ENCODE measurements at places on chromosomes 6 and 20.

GRCh38 chr20:31475472-31476293 lies 595 bp downstream of the REM1 start:
- DNase-seq = no peak

DNA sequence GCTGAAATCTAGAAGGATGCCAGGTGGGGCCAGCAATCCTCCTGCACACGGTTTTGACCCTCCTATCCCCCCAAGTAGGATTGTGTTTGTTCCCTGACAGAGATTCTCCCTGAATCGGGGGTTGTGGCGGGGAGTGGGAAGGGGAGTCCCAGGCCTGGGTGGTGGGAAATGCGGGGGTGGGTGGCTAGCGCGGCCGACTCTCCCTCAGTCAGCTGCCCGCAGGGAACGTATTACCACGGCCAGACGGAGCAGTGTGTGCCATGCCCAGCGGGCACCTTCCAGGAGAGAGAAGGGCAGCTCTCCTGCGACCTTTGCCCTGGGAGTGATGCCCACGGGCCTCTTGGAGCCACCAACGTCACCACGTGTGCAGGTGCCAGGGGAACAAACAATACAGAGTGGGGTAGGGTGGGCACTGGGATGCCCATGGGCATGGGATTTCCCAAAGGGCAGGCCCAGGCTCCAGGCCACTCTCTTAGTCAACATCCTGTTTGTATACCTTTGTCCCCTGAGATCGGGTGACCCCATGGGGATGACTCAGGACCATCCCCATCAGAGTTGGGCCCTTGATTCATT lies 16.1 kb upstream of the ZNF76 start:
- DNase-seq = no peak

GRCh38 chr20:3383878-3384495 lies 23.5 kb downstream of the DNAAF9 start:
- DNase-seq = no peak

GRCh38 chr6:88045521-88046136 lies 2.0 kb upstream of the SPACA1 start:
- DNase-seq = no peak

GRCh38 chr20:1885254-1885653 lies 10.0 kb upstream of the SIRPA start:
- no peak for DNase-seq

- DNase-seq = no peak
These were observed 196.9 kb downstream of the ALDH8A1 start for GRCh38 chr6:134753001-134753400.

- DNase-seq = no peak
These were observed 29.9 kb downstream of the SGK1 start for GRCh38 chr6:134287859-134288537.

- no peak for DNase-seq
These were observed 274.0 kb upstream of the PREP start for GRCh38 chr6:105676857-105677256.

GRCh38 chr6:114579486-114579885 lies 236.7 kb upstream of the HS3ST5 start:
- DNase-seq = no peak

GRCh38 chr6:162854228-162854627 lies 126.5 kb downstream of the PACRG start:
- DNase-seq = no peak

GRCh38 chr6:33742837-33743236 lies 3.9 kb downstream of the IP6K3 start:
- DNase-seq = no peak

DNA sequence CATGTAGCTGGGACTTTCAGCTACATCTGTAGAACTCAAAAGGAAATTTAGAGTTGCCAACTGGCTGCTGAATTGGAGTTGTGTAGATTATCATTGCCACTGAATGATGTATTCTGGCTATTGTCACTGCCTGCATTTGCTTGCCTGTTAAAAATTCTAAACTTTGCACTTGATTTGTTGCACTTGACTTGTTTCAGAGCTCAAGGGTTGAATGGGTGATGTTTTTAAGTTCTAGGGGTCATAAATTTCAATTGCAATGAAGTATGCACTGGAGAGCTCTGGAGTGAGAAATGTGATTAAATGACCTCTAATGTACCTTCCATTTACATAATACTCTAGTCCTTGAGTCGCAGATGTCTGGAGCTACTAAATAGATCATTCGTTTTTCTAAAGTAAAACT lies 102.4 kb downstream of the TNFRSF21 start:
- no peak for DNase-seq

DNA sequence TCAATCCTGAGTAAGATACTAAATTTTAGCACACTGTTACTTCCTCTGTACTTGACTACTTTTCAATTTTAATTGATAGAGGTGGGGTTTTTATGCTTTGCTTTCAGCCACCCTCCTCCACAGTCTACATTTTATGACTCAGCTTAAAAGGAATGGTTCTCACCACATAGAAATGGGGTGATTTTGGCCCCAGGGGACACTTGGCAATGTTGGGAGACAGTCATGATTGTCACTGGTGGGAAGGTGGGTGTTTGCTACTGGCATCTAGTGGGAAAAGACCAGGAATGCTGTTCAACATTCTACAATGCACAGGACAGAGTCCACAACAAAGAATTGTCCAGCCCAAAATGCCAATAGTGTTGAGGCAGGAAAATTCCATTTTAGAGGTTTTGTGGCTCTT lies 71.3 kb downstream of the PCSK2 start:
- DNase-seq = no peak

DNA sequence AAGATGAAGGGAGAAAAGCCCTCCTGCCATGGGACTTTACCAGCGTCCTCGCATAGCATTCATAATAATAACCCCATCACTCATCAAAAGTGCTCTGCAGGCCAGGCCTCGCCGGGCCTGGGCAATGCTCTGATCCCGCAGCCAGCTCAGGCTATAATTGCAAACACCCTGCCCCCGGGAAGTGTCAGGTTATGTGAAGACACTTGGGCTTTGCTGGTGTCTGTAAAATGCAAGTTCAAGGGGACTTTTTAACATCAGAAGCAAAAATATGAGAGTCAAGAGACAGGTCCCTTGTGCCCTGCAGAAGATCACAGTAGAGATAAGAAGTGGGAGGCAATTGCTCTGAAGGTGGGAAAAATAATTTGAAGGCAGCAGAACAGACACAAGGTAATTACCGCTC lies 381.0 kb downstream of the MAFB start:
- no peak for DNase-seq

DNA sequence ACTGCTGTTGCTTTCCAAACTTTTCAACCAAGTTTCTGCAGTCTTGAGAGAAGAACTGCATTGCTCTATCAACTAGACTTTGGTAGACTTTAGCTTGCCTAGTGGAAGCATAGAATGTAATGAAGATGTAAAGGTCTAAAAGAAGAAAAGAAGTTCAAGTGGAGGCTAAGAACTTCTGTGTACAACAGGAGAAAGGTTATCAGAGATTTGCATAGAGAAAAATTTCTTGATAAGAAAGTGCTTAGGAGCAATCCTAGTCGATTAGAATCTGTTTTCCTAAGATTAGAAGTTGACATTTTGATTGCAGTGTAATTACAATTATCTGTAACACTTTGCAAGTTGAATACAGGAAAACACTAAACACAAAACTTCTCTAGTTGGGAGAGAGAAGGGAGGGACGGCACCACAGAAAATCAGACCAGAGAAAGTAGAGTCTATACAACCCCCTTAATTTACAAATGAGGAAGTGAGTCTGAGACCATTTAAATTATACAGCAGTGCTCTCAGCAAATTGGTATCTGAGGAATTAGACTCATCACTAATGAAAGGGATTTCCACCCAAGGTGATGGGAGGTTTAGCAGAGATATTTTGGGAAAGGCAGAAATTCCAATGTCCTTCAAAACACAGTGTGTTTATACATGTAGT lies 194.3 kb upstream of the MARCKS start:
- no peak for DNase-seq

- DNase-seq = no peak
These were observed 453.0 kb downstream of the LMBRD1 start for GRCh38 chr6:69343851-69344250.

DNA sequence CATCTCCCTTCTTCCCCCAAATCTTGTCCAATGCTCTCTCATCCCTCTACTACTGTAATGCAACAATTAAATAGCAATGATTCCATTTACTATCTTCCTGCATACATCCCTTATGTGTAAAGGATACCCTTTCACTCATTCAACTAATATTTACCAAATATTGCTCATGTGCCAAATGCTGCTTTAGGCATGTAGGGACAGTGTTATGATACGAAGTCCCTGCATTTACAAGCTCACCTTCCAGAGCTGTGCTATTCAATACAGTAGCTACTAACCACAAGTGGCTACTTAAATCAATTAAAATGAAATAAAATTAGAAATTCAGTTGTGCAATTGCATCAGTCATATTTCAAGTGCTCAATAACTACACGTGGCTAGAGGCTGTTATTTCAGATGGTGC lies 41.1 kb downstream of the GMDS start:
- no peak for DNase-seq

DNA sequence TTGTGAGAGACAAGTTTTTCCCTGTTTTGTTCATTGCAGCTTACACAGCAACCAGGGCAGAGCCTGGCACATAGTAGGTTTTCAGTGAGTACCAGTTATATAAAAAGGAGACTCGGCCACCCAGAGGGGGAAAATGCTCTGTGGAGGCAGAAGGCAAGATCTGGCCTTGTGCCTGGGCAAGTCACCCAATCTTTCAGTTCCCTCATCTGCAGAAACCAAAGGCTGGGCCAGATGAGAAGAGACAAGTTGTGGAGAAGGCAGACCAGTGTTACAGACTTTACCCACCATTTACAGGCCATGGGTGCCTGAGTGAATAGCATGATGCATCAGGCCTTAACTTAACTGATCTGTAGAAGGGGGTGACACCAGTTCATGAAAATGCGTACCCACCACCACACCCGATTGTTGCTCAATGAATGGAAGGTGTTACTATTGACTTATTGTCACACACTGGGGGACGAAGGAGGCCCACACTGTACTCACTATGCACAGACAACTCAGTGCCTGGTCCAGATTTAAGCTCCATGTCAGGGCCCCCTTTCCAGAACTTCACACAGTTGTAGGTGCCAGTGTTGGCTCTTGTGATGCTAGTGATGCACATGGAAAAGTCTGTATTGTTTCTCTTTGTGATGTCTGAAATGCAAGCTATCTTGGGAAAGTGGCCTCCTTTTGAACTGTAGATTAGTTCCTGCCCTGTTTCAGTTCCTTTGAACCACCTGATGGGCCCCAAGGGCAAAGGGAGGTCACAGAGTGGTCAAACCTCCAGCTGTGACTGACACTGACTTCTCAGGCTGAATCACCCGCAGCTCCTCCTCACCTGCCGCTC lies 64.3 kb upstream of the SIRPG start:
- no peak for DNase-seq

DNA sequence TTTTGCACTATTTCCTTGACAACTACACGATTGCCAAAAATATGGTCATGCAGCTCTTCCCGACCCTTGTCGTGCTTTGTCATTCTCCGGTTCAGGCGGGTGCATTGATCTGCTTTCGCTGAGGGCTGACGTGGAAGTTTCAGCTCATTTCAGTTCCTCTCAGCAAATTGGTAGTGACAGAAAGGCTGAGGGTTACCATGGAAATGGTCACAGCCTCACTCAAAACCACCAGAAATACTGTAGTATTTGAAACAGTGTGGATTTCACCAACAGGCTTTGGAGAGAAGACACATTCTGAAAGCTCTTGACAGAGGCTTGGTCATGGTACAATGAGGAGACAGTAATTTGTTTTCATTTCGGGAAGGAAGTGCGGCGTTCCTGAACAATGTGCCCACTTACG lies 99.7 kb upstream of the EXOC2 start:
- no peak for DNase-seq

GRCh38 chr20:62782149-62782892 lies 14.0 kb upstream of the MRGBP start:
- no peak for DNase-seq

DNA sequence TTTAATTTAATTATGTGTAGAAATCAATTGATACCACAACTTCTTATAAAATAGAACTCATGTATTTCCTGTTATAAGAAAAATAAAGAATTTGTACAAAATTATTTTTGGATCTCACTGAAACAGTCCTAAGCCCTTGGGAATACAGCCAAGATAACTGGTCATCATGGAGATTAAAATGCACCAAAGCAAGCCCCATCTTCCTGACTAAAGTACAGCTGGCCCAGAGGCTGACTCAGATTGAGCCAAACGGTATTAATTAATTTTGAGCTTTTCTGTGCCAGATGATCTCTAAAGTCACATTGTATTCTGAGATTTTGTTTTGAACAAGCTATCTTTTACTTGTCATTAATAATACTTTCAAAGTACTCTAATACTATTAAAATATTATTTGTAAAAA lies 978.5 kb downstream of the TBC1D32 start:
- DNase-seq = no peak

DNA sequence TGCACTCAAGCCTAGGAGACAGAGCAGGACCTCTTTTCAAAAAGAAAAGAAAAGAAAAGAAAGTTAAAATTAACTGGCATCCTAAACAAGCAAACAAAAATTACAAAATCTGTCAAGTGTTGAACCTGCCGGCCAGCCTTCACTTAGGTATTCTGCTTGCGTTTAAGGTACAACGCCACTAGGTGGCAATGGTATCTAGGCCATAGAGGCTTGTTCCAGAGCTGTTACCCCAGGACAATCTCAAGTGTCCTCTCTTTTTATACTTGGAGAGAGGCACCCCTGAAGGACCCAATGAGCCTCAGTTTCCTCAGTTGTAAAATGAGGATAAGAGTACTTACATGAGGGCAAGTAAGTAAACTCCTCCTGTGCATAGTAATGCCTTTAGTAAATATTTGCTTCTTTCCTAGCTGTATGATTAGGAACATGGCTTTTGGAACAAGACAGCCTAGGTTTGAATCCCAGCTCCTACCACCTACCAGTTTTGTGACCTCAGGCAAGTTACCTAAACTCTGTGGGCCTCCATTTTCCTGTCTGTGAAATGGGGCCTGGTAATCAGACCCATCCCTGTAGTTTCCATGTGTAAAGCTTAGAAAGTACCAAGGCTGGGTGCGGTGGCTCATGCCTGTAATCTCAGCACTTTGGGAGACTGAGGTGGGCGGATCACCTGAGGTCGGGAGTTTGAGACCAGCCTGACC lies 5.8 kb upstream of the PACSIN1 start:
- peak; percentile 21 for DNase-seq

DNA sequence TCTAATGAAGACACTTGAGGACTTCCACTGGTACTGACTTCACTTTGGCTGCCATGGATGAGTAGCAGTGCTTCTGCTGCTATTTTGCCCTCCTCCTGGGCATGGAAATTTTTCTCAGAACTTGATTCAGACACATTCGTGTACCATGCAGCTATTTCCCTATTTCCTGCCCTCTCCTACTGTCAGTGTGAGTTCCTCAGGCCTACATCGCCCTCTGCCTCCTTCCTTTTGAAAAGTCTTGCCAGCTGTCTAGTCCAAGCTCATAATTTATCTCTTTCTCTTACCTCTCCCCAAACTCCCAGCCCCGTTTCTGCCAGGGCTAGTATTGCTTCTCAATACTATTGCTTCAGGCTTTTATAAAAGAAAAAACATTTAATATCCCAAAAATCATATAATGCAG lies 470.2 kb downstream of the ADGRB3 start:
- no peak for DNase-seq

Data from activated CD4-positive, alpha-beta T cell treated with anti-CD3 and anti-CD28 coated beads for 1 hour (primary cell).